Suppressor macrophage treated with lipopolysaccharide for 4 hours (primary cell): ENCODE measurements at places on chromosomes 5 and 9.

GRCh38 chr5:114948986-114949621 lies 220.6 kb downstream of the TRIM36 start:
- DNase-seq: no peak

DNA sequence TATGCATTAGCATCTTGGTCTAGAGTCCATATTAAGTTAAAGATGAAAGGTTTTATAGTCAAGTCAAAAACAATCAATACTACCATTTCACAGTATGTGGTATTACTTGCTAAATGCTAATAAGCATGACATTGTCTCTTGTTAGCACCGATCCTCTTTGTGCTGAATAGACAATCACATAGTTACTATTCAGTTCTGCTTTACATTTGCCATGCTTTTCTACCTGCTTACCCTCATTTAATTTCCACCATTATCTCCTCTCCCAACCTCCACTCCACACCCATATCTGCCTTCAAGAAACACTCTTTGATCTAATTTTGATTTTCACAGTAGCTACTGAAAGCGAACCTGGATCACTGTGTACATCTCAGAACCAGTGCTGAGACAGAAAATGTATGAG lies 16.8 kb downstream of the MEGF9 start:
- DNase-seq: no peak

DNA sequence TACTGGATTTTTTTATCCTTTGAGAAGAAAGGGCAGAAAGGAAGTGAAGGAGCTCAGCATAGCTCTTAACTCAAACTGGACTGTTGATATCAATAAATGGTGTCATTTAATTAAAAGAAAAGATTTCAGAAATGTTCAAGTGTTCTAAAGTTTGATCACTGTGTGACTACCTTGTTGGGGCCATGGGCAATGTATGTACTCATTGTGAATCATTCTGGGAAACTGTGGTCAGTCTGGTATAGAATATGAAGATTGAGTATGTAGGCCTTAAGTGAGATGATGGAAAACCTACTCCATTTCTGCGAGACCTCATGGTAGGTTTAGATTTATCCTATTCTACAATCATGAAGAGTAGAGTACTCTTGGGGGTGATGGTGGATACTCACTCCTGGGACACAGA lies 164.5 kb upstream of the RGS7BP start:
- DNase-seq: no peak

DNA sequence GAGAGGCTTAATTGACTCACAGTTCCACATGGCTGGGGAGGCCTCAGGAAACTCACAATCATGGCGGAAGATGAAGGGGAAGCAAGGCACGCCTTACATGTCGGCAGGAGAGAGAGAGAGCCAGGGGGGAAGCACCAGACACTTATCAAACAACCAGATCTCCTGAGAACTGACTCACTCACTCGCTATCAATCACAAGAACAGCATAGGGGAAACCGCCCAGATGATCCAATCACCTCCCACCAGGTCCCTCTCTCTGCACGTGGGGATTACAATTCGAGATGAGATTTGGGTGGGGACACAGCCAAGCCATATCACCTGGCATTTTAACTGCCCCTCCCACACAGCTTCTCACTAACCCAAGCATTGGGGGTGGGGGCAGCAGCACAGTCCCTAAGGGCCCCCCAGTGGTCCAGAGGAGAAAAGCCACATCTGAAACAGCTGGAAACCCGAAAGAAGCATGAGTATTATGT lies 76.1 kb upstream of the ASS1 start:
- DNase-seq: peak; percentile 1

DNA sequence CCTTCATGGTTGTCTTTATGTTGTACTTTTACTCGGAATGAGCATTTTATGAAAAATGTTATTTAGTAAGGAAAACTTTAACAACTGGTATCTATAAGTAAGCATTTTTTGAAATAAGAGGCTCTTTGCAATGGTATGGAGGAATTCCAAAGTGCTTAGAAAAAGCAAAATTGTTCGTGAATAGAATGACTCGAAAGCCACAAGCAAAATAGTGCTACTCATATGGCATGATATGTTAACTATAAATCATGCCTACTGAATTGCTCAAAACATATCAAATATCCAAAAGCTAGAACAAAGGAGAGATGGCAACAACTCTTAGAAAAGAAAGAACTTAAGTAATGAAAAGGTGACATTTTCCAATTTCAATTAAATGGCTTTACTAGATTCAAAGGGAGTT lies 216.3 kb downstream of the KIAA0825 start:
- no peak for DNase-seq

GRCh38 chr9:110951805-110952539 lies 86.3 kb downstream of the LPAR1 start:
- no peak for DNase-seq

DNA sequence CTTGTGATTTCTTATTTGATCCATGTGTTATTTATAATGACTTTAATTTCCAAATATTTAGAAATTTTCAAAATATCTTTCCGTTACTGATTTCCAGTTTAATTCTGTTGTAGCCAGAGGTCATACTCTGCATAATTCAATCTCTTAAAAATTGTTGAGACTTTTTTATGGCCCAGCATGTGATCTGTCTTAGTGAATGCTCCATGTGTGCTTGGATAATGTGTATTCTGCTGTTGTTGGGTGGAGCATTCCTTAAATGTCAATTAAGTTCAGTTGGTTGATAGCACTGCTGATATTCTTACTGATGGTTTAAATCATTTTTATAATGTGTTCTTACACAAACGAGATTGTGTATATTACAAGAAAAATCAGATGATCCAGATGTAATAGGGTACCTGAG lies 180.8 kb downstream of the RGS3 start:
- DNase-seq: no peak

DNA sequence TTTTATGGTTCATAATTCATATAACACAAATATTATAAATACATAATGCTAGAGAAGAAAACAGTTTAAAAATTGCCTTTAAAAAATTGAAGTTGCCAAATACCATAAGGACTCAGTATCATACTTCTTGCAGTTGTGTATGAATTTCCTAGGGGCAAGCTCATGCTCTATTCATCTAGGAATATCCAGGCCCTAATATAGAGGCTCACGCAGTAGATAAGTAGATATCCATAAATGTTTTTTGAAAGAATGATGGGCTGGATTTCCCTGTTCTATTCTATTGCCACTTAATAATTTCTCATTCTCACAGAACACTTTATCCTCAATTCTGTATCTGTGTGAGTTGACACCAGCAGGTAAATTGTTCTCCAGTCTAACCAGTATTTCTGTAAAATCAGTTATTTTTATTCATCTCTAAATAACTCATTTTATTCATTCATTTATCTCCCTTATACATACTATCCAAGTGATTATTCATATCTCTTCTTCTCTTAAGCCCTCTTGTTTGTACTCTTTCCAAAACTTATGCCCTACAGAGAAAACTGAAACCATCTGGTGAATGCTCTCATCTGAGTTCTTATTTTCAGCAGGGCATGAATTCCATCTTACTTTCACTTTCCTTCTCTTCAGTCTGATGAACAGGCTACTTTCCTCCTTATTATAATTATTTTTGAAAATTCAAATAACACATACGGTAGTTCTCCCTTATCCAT lies 97.1 kb downstream of the SLC44A1 start:
- peak; percentile 67 for DNase-seq

GRCh38 chr5:143534761-143535154 lies 131.3 kb upstream of the NR3C1 start:
- DNase-seq: no peak

GRCh38 chr9:83744206-83744605 lies 36.4 kb upstream of the UBQLN1 start:
- DNase-seq: no peak

- no peak for DNase-seq
These were observed 48.2 kb downstream of the CSNK1A1 start for GRCh38 chr5:149503006-149503405.

- no peak for DNase-seq
These were observed at the start of gene ACTBL2 for GRCh38 chr5:57482671-57483106. ACTBL2 (minus strand) TSS chr5:57482811; CDS start chr5:57482707, 104 bp downstream.

DNA sequence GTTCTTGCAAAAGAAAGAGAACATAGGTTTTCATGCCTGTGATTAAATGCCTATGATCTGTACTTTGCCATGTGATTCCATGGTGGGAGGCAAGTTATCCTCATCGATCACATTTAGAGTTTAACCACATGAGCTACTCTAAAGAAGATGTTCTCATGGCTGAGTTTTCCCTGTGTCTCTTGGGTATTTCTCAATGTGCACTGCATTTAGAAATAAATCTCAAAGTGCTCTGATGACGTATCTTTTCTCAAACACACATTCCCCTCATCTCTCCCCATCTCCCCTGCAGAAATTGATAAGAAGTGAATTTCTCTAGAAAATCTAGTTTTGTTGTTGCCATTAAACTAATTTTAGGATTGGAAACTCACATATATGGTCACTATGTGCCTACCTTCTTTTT lies 282.2 kb downstream of the SEMA5A start:
- no peak for DNase-seq
